ENCODE measurements at places on chromosomes 3 and 15. TPM values are rescaled to one million over a fixed set of nuclear protein-coding genes. Genes with fewer than 3 reads are reported as not detected.
A peak's percentile ranks its signal among the peaks of the same experiment; 100 is the strongest.

DNA sequence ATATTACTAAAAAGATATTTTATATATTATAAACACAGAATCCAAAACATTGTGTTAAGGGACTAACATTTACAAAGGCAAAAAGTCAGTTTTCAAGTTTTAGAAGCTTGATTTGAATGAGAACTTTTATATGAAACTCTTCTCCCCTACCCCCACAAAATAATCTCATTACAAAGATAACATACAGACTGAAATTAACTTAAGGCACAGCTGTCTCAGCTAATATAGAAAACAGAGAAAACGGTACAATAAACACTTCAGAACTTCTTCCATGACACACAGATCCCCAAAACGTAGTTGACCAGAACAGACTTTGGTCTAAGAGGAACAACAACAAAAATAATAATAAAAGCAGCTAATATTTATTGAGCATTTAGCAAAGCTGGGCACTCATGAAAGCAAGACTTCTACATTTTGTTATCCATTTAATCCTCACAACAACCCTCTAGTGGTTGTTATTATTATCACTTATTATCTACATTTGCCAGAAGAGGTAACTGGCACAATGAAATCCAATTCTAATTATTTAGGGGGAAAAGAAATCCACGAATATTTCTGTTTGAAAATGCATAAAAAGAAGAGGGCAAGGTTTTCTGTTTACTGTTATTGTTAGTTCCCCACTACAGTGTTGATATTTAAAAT lies 68.1 kb downstream of the PFN2 start:
- H3K4me1 ChIP-seq, result no peaks in the 10 kb centered on the region
- H3K4me3 ChIP-seq, result no peak overlapping the region

GRCh38 chr3:42140665-42141203 lies 49.6 kb downstream of the TRAK1 start:
- no peak overlapping the region for H3K4me3 ChIP-seq
- DNase-seq, result no peak
- H3K4me1 ChIP-seq, result peaks cover 5% of the 10 kb centered on the region
- H3K27me3 ChIP-seq, result no peaks in the 10 kb centered on the region

GRCh38 chr15:68028137-68028887 lies 25.8 kb upstream of the PIAS1 start:
- H3K36me3 ChIP-seq, result no peaks in the 10 kb centered on the region
- DNase-seq, result no peak
- no peak overlapping the region for H3K27ac ChIP-seq
- peaks cover 13% of the 10 kb centered on the region for H3K27me3 ChIP-seq
- H3K4me1 ChIP-seq, result no peaks in the 10 kb centered on the region

DNA sequence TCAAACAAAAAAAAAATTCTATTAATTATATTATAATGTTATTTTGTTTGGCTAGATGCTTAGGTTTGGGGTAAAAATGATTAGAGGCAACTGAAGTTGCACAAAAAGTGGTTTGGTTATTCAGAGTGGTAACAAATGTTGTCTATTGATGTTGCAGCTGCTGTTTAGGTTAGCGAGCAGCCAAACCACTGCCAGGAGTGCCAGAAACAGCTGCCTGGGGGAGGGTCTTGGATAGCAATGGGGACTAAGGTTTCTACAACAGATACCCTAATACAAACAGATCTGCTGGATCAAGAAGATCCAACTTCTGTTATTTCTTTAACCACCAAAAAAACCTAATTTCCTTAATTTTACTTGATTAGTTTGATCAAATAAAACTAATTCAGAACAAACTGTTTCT lies 26.6 kb downstream of the BTLA start:
- H3K4me3 ChIP-seq, result no peak overlapping the region
- H3K4me1 ChIP-seq, result peaks cover 61% of the 10 kb centered on the region
- H3K27ac ChIP-seq, result no peak overlapping the region
- H3K27me3 ChIP-seq, result no peaks in the 10 kb centered on the region
- peaks cover 66% of the 10 kb centered on the region for H3K36me3 ChIP-seq

GRCh38 chr3:45848392-45848791 lies 6.5 kb upstream of the LZTFL1 start:
- peaks cover 12% of the 10 kb centered on the region for H3K4me1 ChIP-seq
- H3K27ac ChIP-seq, result no peak overlapping the region
- no peak for DNase-seq
- no peak overlapping the region for H3K4me3 ChIP-seq

DNA sequence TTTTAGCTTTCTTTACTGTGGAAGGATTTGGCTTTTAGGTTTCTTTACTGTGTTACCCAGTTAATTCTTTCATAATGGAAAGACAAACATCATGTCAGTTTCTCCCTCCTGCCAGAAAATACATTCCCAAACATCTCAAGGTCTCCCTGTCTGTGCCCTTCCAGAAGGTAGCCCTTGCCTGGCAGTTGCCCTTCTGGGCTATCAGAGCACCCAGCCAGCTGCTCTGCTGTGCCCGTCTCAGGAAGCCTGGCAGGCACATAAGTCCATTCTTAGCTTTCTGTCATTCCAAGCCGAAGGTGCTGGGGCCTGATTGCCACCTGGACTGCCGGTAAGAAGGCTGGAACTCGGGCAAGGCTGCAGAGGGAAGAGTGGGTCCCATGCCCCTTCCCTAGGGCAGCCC lies 203.4 kb downstream of the SLCO3A1 start:
- no peak for DNase-seq
- H3K27me3 ChIP-seq, result peaks cover 5% of the 10 kb centered on the region
- no peaks in the 10 kb centered on the region for H3K36me3 ChIP-seq
- H3K4me3 ChIP-seq, result no peak overlapping the region

- no peaks in the 10 kb centered on the region for H3K4me1 ChIP-seq
- H3K27ac ChIP-seq, result no peak overlapping the region
- peaks cover 6% of the 10 kb centered on the region for H3K27me3 ChIP-seq
- H3K36me3 ChIP-seq, result no peaks in the 10 kb centered on the region
- H3K4me3 ChIP-seq, result no peak overlapping the region
- no peak for DNase-seq
These were observed 182.8 kb downstream of the TLE3 start for GRCh38 chr15:69914960-69915359.

DNA sequence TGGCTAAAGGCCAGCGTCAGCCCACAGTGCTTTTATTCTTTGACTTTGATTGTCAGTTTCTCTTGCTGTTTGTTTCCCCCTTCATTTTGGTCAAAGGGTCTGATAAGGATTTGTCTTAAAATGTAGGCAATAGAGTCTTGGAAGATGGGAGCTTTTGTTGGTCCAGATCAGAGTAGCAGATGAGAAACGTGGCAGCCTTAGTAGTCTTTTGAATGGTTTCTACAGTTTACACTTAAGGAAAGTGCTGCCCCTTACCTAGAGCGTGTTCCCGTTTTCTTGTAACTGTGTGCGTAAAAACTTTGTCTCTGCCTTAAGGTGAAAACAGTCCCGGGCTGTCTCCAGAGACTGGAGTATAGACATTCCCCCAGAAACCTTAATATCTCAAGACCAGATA lies 630 bp downstream of the LXN start:
- peaks cover 24% of the 10 kb centered on the region for H3K4me1 ChIP-seq
- peaks cover 39% of the 10 kb centered on the region for H3K36me3 ChIP-seq
- H3K4me3 ChIP-seq, result peak overlapping the region; percentile 96
- no peaks in the 10 kb centered on the region for H3K27me3 ChIP-seq
- peak; percentile 58 for DNase-seq
- H3K27ac ChIP-seq, result peak overlapping the region; percentile 95

- H3K27ac ChIP-seq, result peak overlapping the region; percentile 64
- no peaks in the 10 kb centered on the region for H3K27me3 ChIP-seq
- peaks cover 36% of the 10 kb centered on the region for H3K4me1 ChIP-seq
These were observed 116.2 kb downstream of the CHSY1 start for GRCh38 chr15:101135532-101136166.

DNA sequence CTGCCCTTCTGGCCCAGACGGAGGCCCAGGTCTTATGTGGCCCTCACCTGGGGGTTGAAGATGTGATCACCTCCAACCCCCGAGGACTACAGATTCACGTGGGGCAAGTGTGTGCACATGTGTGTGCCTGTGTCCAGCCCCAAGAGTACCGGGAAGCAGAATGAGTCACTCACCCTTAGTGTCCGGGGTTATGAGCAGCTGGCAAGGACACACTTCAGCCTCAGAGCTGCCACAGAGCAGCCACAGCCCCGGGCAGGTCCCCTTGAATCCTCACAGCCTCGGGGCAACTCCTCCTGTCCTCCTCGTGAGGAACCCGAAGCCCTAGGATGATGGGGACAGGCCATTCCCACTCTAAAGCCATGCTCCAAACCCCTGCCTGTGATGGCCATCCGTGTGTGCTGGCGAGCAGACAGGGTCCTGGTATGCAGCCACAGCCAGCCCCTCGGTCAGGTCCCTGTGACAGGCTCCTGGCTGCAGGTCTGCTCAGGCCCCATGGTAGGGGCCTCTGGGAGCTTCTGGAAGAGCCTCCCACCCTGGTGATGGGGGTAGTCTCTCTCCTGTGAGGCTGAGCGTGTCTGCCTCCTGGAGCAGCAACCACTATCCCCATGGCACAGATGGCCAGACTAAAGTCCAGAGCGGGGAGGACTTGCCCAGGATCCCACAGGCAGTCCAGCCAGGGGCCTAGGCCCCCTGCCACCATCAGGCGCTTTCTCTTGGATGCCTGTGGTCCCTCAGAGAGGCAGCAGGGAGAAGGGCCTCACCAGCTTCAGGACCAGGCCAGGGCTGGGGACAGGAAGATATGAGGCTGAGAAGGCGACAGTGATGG lies 852 bp downstream of the STAB1 start:
- no peaks in the 10 kb centered on the region for H3K4me1 ChIP-seq
- no peak overlapping the region for H3K27ac ChIP-seq
- no peak for DNase-seq
- no peaks in the 10 kb centered on the region for H3K27me3 ChIP-seq
- peaks cover 13% of the 10 kb centered on the region for H3K36me3 ChIP-seq

DNA sequence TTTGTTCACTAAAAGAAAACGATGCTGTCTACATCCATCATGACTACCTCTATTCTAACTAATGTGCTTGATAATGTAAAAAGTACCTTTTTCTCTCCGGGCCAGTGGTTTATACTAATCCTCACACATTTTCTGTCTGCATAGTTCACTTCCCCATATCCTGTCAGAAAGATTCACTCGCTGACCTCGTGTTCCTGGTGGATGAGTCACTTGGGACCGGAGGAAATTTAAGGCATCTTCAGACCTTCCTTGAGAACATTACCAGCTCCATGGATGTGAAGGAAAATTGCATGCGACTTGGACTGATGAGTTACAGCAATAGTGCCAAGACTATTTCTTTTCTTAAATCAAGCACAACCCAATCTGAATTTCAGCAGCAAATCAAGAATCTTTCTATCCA lies 33.8 kb downstream of the COL6A5 start:
- no peaks in the 10 kb centered on the region for H3K27me3 ChIP-seq
- H3K4me1 ChIP-seq, result no peaks in the 10 kb centered on the region
- no peak overlapping the region for H3K4me3 ChIP-seq
- no peak overlapping the region for H3K27ac ChIP-seq

DNA sequence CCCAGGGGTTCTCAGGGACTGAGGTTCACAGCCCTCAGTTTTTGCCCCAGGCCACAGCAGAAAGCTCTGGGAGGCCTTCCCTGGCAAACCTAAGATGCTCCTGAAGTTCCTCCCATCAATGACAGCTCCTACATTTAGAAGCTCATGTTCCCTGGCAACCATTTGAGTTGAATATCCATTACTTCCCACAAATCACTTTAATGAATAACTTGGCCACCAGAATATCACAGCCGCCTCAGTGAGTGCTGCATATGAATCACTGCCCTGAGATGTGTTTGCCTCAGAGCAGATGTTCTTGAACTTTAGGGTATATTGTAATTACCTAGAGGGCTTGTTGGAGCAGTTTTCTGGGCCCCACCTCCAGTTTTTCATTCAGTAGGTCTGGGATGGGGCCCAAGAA lies 27.4 kb downstream of the SLCO2A1 start:
- H3K4me3 ChIP-seq, result no peak overlapping the region
- no peak overlapping the region for H3K27ac ChIP-seq
- H3K4me1 ChIP-seq, result no peaks in the 10 kb centered on the region
- no peak for DNase-seq
- H3K36me3 ChIP-seq, result no peaks in the 10 kb centered on the region

DNA sequence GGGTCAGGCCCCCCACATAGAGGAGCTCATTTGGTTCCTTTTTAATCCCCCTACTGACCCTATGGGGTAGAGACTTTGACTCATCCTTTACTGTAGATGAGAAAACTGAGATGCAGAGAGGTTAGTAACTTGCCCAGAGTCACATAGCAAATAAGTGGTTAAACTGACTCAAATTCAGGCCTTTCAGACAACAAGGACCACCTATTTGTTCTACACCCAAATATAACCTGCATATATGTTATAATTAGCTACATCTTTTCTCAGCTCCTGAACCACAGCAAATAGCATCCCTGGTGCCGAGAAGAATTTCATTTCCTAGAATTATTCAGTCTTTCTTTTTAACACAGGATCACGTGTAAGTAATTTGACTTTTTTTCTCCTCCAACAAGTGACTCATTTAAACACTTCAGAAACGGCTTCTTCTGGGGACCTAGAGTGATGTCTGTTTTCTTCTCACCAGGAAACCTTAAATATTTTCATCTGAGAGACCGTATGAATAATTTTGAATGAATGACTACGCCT lies 57.4 kb downstream of the MGLL start:
- H3K4me3 ChIP-seq, result no peak overlapping the region
- peak overlapping the region; percentile 65 for H3K27ac ChIP-seq
- no peak for DNase-seq
- H3K27me3 ChIP-seq, result peaks cover 5% of the 10 kb centered on the region

DNA sequence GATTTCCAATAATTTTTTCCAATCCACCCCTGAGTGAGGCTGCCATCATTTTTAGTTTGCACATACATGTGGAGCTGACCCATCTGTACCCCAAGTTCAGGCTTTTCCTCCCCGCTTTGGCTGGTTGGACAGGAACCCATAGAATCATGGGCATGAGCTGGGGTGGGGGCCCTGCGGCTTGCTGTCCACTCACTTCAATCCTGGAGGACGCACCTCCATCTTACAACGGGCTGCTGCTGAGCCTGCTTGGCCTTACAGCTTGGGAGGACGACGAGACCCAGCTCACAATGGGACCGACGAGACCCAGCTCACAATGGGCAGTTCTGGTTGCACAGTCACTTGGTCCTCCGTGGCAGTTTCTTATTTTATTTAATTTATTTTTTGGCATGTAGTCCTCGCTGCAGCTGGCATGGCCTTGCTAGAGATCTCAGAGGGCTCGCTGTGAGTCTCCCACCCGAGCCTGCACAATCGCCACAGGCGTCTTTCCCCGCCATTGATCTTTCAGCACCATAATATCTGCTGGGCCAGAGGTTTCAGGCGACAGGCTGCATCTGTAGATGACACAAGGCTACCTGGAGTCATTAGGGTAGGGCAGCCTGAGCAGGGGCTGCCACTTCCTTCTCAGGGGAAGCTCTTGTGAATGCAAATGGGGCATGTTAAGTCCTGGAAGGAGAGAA lies 19.6 kb upstream of the EPHB3 start:
- H3K36me3 ChIP-seq, result no peaks in the 10 kb centered on the region
- peaks cover 33% of the 10 kb centered on the region for H3K27me3 ChIP-seq
- peaks cover 7% of the 10 kb centered on the region for H3K4me1 ChIP-seq
- H3K27ac ChIP-seq, result no peak overlapping the region

GRCh38 chr3:188294823-188295487 lies 141.0 kb downstream of the LPP start:
- H3K36me3 ChIP-seq, result peaks cover 35% of the 10 kb centered on the region
- no peaks in the 10 kb centered on the region for H3K27me3 ChIP-seq
- no peak for DNase-seq
- H3K4me3 ChIP-seq, result no peak overlapping the region
- no peak overlapping the region for H3K27ac ChIP-seq

Gene IP6K2
- 58.4 TPM for total RNA-seq

Gene ITGA11
- 2.1 TPM for total RNA-seq

Gene TMEM45A
- 0.26 TPM for total RNA-seq

Gene KLHL6
- 44.9 TPM for total RNA-seq

Gene PEAK1
- 28.2 TPM for total RNA-seq

Gene CD276
- 20.1 TPM for total RNA-seq

Gene CCDC80
- not detected for total RNA-seq

Gene LRRC34
- 4.7 TPM for total RNA-seq
